ENCODE measurements at places on chromosomes 1 and 21.

DNA sequence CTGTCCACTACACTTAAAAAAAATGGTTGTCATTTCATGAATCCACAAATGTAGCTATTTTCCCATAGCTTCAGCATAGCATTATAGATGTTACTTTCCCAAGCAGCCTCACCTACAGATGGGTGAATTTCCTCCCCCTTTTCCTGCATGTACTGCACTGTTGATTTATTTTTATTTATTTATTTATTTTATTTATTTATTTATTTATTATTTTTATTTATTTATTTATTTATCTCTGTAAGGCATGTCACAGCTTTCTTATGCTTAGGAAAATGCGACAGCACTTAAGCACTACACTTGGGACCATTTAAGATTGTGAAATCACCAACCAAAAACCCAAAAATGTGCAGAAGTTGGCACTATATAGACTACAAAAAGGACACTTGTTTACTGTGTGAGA is 4.9 kb downstream of the CD1A start:
- DNase-seq, result no peak

DNA sequence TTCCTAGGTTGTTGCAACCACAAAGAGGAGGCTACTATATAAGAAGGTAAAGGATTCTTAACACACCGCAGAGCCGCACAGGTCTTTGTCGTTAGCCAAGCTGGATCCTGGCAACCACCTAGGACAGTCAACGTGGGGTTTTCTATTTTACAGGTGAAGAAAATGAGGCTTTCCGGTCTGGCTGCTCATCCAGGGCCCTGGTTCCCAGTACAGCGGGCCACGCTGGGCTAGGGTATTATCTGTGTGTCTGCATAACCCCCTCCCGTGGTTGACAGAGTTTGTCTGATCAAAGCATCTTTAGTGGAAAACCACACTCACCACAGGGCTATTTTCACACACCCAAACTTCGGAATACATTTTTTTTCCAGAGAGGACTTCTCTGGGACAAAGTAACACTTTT is 39.0 kb upstream of the PDE9A start:
- no peak for DNase-seq

GRCh38 chr1:61951731-61952580 is 209.7 kb downstream of the PATJ start:
- no peak for DNase-seq

DNA sequence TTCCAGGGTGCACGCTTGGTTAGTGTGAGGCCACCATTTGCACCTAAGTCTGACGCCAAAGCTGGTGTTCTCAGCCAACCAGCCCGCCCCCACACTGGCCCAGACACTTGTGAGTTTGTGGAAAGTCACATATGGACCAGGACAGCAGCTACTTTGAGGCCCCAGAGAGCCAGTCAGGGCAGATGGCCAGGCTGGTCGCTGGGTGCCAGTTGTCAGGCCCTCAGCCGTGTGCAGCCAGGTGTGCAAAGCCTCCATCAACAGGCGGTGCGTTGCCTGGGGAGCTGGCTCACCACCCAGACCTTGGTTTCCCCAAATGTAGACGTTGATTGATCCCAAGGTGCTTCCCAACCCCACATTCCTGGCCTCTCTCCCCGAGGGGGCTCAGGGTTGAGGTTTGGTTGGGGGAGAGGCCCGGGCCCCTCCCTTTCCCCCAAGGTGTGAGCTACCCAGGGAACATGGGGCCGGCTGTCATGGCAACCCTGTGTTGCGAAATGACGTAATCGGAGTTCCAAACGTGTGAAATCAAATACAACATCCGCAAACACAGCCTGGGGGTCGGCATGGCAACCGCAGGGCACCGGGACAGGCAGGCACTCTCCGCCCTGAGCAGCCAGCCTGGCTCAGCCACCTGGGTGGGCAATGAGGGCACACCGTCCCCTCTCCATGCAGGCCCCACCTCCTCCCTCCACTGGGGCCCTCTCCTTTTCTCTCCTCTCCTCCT is 42.2 kb upstream of the WNT4 start:
- DNase-seq, result peak; percentile 45

DNA sequence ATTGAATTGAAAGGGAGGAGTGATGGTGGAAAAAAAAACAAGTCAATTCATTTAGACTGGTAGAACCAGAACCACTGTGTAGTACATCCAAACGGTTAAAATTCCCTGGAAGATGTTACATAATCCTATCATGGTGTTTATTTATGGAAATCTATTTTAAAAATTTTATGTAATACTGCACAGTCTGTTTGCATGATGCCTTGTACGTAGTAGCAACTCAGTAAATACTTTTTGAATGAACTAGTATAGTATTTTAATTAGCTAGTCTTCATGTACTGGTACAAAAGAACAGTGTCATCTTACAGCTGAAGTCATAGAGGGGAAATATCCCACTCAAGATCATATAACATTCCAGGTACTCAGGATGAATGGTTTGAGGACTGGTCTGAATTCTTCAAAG is 27.0 kb upstream of the IER5 start:
- no peak for DNase-seq

GRCh38 chr1:116919802-116920201 is 10.1 kb downstream of the PTGFRN start:
- no peak for DNase-seq

DNA sequence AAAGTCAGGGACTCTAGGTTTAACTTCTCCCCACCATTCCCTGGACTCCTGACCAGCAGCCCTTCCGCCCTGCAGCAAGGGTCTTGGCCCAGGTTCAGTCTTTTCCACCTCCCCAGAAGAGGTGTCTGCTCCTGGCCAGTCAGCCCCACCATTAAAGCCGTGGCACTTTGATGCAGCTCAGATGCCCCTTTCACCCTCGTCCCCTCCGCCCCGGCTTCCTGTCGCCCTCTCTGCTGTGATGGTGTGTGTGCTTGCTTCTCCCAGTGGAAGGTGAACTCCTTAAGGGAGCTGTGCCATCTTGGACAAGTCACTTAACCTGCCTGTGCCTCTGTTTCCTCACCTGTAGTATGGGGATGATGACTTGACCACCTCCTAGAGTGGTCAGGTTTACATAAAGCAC is 17.8 kb upstream of the TTC4 start:
- DNase-seq, result no peak

DNA sequence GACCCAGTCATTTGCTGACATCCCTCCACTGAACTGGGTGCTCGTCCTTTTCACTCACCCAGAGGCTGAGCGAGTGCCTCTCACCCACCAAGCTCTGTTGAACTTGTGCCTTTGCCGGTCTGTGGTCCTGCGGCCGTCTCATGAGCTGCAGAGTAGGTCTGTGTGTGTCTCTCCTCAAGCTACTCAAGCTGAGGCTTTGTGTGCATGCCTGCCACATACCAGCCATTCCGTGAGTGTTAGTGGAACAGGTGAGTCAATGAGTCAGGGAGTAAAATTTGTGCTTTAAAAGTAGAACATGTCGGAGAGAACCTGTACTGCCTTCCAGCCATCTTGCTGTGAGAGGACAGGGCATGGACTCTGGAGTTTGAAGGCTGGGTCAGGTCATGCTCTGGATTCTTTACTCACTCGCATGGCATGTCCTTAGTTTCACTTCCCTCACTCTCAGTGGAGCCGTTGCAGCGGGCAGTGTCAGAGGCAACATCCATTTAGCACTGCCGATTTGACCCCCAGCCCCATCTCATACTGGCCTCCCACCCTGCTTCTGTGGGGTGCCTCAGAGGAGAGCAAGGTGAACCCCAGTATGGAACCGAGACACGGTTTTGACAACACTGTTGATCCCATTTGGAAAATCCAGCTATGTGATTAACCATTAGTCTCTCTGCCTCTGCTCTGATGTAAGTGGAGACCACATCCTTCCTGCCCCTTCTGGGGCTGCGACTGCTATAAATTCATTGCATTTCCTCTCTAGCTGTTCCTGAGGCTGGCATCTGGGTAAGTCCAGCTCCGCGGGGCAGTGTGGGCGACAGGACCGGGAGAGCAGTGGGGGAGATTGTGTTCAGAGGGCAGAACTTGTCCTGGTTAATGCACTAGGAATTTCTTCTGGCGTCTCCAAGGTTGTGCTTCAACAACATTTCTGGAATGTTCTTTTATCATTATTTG is at the start of gene NLRP3:
Gene NLRP3, plus strand, starts transcription at position 751 of the 939 bp plus-strand sequence. CDS start 2,628 bp downstream, outside the sequence.
- DNase-seq, result no peak

DNA sequence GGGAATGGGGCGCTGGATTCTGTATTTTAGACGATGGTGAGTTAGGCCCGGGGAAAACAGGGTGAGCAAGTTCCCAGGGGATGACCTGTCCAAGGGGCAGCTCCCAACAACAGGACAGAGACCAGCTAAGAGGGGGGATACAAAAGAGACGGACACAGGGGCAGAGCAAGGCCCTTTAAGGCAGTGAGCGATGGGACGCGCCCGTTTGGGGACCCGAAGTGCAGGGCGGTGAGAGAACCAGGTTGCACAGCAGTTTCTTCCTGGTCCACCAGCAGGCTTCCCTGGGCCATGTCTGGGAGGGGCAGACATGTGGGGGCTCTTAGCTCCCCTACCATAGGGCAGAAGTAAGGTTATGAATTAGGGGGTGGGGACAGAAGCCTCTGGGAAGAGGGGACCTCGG is 22.0 kb downstream of the INAVA start:
- no peak for DNase-seq

- DNase-seq, result peak; percentile 57
These were observed 7.0 kb upstream of the SMCP start for GRCh38 chr1:152870831-152871730.

GRCh38 chr1:223641523-223642039 is 23.9 kb downstream of the CAPN8 start:
- DNase-seq, result no peak

- DNase-seq, result no peak
These were observed 148.2 kb upstream of the COL6A1 start for GRCh38 chr21:45833414-45833813.

DNA sequence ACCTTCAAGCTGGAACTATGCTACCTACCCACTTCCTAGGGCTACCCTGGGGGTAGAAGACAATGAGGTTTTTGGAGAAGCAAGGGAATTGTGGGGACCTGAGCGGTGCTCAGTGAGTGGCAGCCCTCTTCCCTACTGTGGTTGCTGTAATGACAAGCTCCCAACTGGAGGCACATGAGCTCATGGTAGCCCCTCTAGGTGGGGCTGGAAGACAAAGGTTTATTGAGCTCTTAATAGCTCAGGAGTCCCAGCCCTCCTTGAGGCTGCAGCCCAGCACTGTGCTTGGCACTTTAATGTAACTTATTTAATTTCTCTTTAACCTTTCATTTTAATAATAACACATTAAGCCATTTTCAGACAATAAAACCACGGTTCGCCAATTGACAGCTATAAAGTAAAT is 528.9 kb downstream of the OMA1 start:
- DNase-seq, result no peak

DNA sequence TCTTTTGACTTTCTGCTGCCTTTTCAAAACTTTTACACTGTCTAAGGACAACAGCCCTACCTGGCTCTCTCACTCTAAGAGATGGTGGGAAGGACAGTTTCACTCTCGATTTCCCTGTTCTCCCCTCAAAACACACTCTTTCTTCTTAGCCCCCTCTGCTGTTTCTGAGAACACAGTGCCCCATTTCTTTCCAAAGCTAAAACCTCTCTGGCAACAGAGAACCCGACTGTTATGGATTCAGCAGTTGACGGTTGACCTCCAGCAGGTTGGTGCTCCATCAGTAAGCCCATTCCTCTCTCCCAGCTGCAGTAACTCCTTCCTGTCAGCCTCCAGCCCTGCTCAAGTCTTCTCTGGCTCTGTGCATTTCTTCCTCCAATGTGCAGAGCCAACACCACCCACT is 88.2 kb upstream of the ABCD3 start:
- no peak for DNase-seq

DNA sequence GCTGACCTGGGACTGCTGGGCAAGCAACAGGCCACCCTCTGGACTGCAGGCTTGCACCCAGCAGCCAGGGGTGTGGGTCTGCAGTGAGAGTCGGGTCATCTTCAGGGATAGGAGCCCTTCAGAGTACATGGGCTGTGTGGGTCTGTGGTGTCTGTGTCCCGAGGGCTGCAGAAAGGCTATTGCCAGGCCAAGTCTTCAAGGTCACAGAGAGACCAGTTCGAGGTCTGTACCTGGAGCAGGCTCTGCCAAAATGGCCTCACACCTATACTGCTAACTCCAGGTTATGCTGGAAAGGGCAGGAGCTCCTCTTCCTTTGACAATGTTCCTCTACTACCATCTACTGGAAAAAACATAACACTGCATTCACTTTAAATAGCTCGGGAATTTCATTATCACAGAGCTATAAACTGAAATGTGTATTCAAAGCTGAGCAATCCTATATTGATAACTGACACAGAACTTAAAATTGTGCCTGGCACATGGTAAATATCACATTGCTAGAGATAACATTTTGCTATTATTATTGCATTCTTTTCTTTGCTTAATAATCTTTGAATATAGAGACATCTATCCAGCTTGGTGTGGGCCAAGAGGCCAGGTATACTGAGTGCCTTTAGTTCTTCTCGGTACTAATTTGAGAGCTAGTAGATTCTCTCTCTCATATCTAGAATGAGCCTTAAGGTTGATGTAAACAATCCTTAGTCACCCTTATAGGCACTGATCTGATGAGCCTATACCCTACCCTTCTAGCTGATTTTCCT is 6.9 kb upstream of the DNAH14 start:
- DNase-seq, result peak; percentile 7

GRCh38 chr1:7218210-7218832 is 433.1 kb downstream of the CAMTA1 start:
- DNase-seq, result peak; percentile 61

DNA sequence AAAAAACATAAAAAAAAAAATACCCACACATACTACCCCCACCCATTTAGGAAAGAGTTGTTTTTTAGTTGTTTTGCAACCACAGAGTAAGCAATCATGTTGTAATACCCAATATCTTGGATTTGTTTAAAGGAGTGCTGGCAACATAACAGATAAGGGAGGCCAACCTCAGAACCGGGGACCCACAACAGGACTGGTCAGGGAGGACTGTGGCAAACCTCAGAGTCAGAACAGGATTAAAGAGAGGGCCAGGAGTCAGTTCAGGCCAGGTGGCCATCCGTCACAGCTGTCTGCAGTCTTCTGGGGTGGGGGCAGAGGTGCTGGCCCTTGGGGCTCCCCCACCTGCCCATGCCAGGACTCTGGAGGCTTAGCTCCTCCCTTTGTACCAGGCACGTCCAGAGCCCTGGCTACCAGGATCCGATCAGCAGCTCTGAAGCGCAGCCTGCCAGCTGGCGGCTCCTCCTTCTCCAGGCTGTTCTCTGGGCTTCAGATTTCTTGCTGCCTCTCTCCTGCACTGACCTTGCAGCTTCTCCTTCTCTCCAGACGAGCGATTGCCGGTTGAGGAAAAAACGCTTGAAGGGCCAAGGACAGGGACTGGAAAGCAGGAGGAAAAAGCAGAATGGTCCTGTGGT is 7.9 kb downstream of the H6PD start:
- DNase-seq, result no peak

DNA sequence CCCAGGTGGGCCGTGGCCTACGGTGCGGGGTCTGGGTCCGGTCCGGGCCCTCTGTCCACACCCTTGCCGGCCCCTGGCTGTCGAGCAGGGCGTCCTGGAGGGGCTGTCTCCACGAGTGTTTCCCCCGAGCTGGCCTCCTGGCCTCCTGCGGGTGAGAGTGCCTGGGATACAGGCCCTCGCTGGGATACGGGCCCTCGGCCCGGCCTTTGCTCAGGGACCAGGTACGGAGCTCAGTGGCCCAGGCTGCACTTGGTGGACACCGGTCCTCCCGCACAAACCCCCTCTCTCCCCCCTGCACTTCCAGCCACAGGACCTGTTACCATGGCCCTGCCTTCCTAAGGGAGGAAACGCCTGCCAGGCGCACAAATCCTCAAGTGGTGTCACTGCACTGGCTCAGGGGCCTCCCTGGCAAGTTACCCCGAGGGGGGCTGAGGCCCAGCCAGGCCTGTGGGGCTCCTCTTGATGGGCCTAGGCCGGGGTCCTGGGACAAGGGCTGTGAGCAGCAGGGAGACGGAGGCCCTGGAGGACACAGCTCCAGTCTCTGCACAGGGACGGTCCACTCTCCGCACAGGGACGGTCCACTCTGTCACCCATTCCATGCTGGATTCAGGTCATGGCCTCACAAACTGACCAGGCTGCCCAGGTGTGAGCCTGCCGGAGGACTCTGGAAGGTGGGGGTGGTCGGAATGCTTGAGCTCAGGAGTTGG is 18.2 kb upstream of the RNF223 start:
- DNase-seq, result no peak

Measured in endothelial cell (in vitro differentiated cells).